ENCODE measurements at places on chromosomes 4 and X. TPM values are rescaled to one million over a fixed set of nuclear protein-coding genes. Genes with fewer than 3 reads are reported as not detected.
A peak's percentile ranks its signal among the peaks of the same experiment; 100 is the strongest.

DNA sequence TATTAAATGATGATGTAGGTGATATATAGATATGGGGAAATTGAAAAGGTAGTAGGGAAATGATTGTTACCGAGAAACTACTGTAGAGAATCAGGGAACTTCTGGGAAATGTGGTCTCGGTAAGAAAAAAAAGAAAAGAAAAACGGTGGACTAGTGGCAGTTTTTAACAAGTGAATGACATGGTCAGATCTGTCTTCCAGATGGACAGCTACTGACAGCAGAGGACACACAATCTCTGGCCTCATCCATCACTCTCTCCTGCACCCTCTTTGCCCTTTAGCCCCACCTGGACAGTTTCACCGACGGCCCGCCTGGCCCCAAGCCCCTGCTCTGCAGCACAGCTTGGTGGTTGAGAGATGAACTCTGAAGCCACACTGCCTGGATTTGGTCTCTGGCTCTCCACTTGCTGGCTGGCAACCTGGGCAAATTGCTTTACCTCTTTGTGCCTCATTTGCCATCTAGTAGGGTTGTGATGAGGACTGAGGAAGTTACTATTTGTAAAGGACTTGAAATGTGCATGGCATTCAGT is 23.4 kb downstream of the RBM47 start:
- no peak for DNase-seq

- no peak for DNase-seq
Measured at GRCh38 chr4:38681281-38681991, 17.4 kb downstream of the KLF3 start.

Gene KLB
- not detected for total RNA-seq

GRCh38 chrX:151724563-151725337 is 8.9 kb downstream of the FATE1 start:
- peak; percentile 57 for DNase-seq

DNA sequence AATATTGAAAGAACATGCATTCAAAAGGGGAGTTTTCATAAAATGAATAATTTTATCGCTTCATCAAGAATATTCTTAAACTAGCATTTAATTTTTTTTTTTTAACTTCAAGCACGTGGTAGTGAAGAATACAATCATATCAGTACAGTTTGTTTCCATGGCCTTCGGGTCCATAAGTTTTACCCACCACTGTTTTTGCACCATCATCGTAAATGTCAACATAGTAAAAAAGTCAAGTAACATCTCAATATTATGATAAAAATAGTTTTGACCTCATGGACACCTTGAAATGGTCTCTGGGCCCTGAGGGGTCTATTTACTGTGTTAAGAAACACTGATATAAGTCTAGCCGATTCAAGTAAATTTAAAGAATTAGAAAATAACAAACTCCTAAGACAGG is 80.2 kb downstream of the ANKRD17 start:
- no peak for DNase-seq

Gene XPNPEP2
- not detected for total RNA-seq

Gene MAGEA1
- not detected for total RNA-seq

GRCh38 chrX:68934421-68934820 is 105.6 kb downstream of the EFNB1 start:
- DNase-seq = no peak

GRCh38 chrX:155069414-155069813 is 1.5 kb downstream of the CMC4 start:
- DNase-seq = no peak

DNA sequence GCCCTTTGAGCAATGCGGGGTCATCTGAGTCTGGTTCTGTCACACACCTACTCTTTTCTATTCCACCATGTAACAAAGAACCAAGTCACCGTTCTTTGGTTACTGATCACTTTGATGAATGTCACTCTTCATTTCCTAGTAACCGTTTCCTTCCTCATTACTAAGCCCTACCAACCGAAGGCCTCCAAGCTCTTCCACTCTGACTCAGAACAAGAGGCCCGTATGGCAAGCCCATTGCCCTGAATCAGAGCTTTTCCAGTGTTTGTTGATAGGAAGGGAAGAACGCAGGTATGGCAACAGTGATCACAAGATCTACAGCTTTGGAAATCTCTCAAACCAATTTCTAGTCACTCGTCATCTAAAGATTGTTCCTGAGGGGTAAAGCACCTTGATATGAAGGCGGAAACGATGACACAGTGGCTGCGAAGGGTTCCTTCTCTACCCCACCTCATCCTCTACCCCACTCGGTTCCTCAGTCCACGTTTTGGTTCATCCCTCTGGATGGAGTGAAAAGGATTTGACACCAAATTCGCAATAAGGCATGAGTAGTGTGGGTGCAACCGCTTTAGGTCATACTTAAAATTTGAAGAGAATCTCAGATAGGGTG is 28.0 kb upstream of the CD40LG start:
- DNase-seq = no peak

GRCh38 chr4:57184378-57185029 is 74.3 kb upstream of the IGFBP7 start:
- DNase-seq = no peak

- DNase-seq = no peak
Measured at GRCh38 chr4:120331486-120332370, 265.1 kb upstream of the MAD2L1 start.

- no peak for DNase-seq
Measured at GRCh38 chrX:132004728-132005127, 18.4 kb upstream of the STK26 start.

Gene POF1B
- total RNA-seq = not detected

Gene MAGED4
- total RNA-seq = 25.8 TPM

- no peak for DNase-seq
Measured at GRCh38 chrX:54116391-54116790, 66.7 kb downstream of the FAM120C start.

DNA sequence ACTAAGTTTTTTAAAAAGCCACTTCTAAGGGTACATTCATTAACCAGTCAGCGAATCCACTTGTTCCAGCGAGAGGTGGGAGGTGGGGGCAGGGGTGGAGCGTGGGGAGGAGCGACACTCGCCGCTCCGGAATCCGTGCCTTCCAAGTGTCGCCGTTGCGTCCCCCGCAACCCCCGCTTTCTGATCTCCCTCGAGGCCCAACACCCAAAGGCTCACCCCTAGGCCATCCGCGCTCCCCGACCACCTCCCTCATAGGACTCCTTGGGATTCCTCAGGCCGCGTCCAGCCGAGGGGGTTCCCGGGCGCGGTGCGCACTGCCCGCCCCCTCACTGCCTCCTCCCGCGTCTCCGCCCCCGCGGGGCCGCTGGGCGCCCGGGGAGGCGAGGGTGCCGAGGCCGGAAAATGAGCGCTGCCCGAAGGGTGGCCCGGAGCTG is 108.1 kb upstream of the STOX2 start:
- DNase-seq = peak; percentile 24
